Astrocyte (in vitro differentiated cells and primary cell): ENCODE measurements at places on chromosomes 13 and 19. TPM values are rescaled to one million over a fixed set of nuclear protein-coding genes. Genes with fewer than 3 reads are reported as not detected.

DNA sequence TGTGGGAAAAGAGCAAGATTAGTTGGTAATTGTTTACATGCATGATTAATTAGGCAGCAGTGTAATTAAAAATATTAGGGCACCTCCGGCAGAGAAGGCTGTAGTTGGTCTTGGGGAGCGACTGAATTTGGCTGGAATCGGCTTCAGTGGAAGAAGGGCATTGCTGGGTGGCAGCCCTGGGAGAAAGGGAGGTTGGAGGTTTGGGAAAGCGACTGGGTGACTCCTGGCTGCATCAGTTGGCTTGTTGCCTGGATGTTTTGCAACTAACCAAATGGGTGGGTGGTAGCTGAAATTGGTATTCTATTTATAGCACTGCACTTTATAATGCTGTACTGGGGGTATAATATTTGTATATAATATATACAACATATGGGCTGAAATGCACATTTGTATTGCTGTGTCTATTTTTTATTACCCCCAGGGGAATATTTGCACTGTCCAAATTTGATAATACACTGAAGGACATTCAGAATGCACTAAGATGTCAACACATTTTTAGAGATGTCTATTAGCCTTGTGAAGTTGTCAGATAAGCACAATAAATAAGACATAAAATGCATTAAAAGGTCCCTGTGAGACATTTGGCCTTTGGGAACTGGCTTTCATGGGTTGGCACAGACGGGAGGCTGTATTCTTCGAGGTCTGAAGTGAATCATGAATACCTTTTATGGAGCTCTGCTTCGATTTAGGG is 1.7 kb downstream of the B3GLCT start:
- DNase-seq, result peak; percentile 34

DNA sequence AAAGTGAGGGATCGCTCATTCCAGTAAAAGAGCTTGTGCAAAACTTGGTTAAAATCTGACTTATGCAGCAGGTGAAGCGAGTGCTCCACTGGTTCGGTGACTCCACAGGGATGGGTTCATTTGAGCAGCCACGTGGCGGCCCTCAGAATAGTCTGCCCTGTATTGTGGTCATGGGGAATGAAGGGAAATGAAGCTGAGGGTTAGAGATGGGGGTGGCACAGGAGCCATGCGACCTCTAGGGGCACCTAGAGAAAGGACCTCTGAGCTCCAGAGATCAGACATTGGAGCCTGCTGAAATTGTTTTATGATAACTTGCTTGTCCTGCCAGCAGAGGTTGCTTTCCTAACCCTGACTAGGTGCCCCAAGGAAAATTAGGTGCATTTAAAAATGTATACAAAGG is 26.6 kb downstream of the CBY2 start:
- DNase-seq, result no peak

Gene CEBPA
- 0.45 and 0.50 TPM in 2 replicates for total RNA-seq

- no peak for DNase-seq
These were observed 29.2 kb upstream of the F2RL3 start for GRCh38 chr19:16859626-16860025.

DNA sequence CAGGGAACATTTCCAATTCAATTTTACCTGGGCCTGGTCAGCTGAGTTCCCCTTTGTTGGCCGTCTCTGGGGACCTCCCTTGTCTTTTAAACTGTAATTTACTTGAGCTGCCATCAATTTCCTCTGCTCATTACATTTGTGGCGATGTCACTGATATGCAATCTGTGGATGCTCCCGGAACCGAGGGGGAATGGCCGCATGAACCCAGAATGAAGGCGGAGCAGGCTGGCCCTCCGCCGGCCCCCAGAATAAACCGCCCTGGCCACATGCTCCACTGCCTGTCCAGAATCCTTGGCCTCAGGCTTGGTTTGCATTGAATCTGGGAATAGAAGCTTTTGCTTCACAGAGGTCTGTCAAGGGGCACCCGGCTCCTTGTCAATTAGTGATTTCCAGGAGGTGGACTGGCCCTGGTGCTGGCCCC is 276.8 kb downstream of the TEX29 start:
- DNase-seq, result no peak
